Stimulated activated CD4-positive, alpha-beta T cell treated with anti-CD3 and anti-CD28 coated beads, TNF-alpha, amount 100 ng/mL, for 1 hour (primary cell): ENCODE measurements at places on chromosomes 3 and 15.

DNA sequence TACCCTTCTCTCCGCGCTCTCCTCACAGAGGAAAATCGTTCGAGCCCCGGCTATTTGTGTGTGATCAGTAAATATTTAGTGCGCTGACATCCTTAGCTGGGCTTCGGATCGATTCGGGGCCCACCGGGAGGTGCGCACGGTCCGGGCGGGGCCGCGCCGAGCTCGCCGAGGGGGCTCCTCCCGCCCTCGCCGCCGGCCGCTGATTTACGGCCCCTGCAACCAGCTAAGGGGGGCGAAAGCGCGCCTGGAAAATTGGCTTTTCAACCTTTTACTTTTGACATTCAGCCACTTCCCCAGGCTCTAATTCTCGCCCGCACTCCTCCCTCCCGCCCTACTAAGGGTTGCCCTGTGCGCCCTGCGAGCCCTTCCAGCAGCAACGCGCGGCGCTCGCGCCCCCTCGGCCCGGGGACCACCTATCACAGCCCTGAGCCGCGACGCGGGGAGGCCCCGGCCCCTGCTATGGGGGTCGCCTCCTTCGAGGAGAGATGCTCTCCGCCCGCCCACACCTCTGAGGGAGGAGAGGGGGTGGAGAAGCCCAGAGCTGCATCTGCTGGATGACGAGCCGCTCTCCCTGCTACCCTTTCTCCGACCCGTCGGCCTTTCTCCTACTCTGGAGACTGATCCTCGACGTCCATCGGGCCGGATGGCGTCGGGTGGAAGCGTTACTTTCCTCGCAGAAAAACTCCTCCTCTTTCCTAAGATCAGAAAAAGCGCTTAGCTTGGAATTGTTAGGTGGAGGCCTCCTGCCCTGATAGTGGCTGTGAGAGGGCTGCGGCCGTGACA, 7.8 kb upstream of the NR2F2 start:
- no peak for DNase-seq

GRCh38 chr3:49410846-49411534, 786 bp downstream of the RHOA start:
- DNase-seq = no peak

- no peak for DNase-seq
Measured at GRCh38 chr3:64209866-64210621, 15.2 kb downstream of the PRICKLE2 start.

- DNase-seq = no peak
Measured at GRCh38 chr15:80445300-80446041, 41.3 kb downstream of the ARNT2 start.

GRCh38 chr15:64197425-64197824, 34.6 kb upstream of the PPIB start:
- no peak for DNase-seq

- DNase-seq = no peak
Measured at GRCh38 chr3:39809181-39809994, at the start of gene MYRIP. MYRIP (plus strand) TSS chr3:39809609; CDS start chr3:39900817, 91,208 bp downstream.

GRCh38 chr3:142628801-142629200, 32.6 kb downstream of the PLS1 start:
- no peak for DNase-seq

GRCh38 chr3:175207361-175207760, 348.2 kb downstream of the NAALADL2 start:
- no peak for DNase-seq

GRCh38 chr3:170908235-170909116, at the start of gene EIF5A2:
EIF5A2 (minus strand) TSS chr3:170908637; CDS start chr3:170907806, 831 bp downstream.
- peak; percentile 90 for DNase-seq

DNA sequence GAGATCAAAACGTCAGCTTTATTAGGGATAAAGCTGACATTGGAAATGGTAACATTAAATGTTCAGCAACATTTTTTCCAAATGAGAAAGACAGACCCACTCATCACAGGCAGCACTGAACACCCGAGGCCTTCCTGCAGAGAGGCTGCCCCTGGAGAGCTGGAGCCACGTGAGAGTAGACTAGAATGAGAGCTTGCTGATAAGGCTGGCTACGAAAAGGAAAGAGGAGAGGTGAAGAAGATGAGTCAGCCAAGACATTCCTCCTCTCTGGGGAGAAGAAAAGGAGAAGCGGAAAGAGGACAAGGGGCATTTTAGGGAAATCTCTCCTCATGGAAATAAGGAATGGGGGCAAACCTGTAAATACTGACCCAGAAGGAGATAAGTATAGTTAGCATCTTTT, 7.3 kb downstream of the CYP19A1 start:
- DNase-seq = no peak

DNA sequence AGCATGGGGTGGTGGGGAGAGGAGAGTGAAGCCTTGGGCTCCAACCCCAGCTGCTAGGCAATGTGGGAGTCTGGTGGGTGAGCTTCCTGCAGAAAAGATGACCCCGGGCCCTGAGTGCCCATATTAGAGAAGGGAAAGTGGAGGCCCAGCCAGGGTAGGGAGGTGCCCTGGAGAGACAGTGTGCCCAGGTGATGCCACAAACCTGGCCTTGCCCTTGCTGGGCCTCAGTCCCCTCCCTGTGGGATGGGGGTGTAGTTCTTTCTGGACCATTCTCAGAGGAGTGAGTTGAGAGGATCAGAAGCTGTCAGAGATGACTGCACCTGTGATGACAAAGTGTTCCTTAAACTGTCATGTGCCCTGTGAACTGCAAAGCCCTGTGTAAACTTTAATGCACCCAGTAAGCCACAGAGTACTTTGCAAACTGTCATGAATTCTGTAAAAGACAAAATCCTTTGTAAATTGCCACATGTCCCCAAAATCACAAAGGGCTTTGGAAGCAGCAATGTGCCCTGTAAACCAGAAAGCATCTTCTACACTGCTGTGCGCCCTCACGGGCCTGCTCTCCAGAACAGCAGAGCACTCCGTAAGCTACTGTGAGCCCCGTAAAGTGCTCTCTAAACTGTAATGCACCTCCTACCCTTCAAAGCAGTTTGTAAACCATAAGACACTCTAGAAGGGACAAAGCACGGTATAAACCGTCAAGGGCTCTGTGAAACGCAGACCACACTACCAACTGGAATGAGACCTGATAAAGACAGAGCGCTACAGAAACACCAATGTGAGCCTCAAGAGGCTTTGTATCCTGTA, 51.3 kb upstream of the FGD5 start:
- DNase-seq = no peak

DNA sequence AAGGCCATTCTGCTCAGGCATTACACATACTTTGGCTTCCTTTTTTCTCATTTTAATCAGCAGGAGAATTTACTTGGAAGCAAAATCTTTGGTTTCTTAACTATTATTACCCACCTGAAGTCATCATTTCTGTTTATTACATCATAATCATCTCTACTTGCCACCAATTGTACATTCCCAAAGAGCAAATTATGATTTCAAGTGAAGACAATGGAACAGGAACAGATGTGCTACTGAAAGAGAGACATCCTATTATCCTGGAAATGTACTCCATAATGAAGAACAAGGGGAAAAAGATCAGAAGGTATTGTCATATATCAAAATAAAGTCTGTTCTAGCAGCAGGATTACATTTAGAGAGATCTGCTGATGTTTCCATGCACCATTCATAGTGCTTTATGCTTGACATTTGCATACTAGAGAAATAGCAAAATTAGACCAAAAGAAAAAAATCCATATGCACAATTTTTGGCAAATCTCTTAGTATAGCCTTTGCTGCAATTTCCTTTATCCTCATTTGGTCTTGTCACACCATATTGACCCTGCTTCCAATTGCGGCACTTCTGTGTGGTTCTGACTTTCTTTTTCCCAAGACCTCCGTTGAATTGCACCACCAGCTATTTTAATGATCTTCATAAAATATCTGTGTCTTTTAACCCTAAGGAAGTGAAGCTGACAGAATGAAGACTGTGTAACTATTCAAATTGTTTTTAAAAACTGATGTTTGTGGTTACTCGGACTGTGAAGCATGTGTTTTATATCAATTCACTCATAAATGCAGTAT, 683.8 kb downstream of the ZNF385D start:
- DNase-seq = no peak

- DNase-seq = no peak
Measured at GRCh38 chr3:193621127-193621526, 28.1 kb downstream of the OPA1 start.

DNA sequence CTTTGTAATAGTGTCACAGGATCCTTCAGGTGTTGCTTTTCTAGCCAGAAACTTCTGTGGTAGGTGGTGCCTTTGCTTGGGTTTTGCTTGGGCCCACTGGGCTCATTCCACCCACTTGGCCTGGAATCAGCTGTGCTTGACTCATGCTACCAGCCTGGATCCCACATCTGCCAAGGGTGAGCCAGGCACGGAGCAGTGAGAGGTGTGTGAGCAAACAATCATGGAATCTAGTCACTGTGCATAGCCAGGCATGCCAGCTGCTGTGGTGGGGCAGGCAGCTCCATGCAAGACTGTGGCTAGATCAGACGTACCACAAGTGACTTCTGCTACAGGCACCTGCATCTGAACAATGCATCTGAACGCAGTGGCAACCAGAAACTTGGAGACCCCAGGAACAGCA, 275.9 kb downstream of the UBE2E2 start:
- no peak for DNase-seq

- no peak for DNase-seq
Measured at GRCh38 chr15:70272565-70273355, 175.0 kb upstream of the TLE3 start.

GRCh38 chr3:62046326-62046725, 327.0 kb downstream of the FEZF2 start:
- no peak for DNase-seq

- no peak for DNase-seq
Measured at GRCh38 chr3:167151636-167152035, 228.5 kb downstream of the ZBBX start.

DNA sequence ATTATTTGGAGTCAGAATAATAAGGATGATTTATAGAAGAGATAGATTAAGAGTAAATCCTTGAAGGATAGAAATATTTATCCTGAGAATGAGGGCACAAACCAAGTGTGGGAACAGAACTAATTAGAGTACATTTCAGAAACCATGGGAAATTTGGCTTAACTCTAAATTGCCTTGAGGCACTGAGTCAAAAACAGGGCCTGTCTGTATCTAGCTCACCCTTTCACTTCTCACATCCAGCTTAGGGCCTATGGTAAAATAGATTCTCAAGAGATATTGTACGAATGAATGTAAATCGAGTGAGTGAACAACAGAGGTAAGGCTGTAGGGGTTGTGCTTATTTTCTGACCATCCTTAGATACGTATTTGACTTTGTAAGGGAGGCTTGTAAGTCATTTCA, 586.1 kb upstream of the DPPA4 start:
- DNase-seq = no peak

- no peak for DNase-seq
Measured at GRCh38 chr15:95290176-95290974, 1040.1 kb upstream of the NR2F2 start.

- no peak for DNase-seq
Measured at GRCh38 chr3:191139736-191140135, 59.3 kb upstream of the OSTN start.

GRCh38 chr15:65071381-65071811, 3.6 kb upstream of the RASL12 start:
- DNase-seq = no peak

- no peak for DNase-seq
Measured at GRCh38 chr3:45914362-45915058, 28.2 kb downstream of the CCR9 start.

- DNase-seq = no peak
Measured at GRCh38 chr15:95464509-95464908, 866.0 kb upstream of the NR2F2 start.

- DNase-seq = no peak
Measured at GRCh38 chr15:81008312-81008711, 7.6 kb downstream of the TLNRD1 start.

- DNase-seq = no peak
Measured at GRCh38 chr3:124652009-124652408, 78.2 kb upstream of the UMPS start.

DNA sequence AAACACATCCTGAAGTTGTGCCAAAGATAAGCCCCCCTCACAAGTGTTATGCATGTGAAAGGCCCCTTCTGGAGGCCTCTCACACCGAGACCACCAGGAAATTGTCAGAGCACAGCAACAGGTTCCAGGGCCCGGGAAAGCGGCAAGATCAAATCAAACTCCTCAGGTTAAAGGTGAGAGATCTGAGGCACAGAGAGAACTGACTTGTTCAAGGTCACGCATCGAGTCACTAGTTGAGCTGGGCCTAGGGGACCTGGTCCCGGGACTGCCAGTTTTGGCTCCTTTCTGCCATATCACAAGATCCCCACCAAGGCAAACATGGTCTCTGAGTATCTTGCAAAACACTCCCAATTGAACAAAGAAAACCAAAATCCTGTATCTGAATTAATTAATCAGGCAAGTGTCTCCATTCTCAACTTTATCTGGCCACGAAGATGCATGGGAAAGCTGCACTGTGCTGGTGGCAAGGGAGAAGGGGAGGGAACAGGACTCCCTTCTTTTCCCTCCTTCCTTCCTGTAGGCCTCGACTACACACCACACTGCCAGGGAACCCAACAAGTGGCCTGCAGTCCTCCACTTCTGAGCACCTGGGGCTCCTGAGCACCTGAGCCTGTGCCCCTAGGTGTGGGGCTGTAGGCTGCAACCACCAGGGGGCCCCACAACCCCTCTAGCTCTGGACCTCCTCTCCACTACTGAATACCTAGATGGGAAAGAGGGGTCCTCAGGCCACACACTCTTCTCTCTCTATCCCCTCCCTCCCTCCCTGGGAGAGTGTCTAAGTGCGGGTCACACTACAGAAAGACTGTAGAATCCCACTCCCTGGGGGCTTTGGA, 37.3 kb downstream of the ANP32A start:
- DNase-seq = peak; percentile 61

DNA sequence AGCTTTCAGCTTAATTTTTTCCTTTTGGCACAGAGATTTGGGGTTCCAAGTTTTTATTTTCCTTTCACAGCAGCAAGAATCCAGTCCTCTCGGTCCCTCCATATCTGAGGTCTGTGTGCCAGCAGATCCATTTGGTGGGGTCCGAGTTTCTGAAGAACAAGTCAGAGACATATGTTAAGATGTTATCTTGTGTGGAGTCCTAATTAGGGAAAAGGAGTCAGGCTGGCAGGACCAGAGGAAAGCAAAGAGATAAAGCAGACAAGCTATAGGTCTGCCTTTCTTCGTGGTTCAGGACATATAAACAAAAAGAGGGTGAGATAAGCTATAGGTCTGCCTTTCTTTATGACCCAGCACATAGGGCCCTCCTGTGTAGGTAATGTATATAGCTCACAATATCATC, 54.9 kb downstream of the TMED3 start:
- DNase-seq = no peak

- no peak for DNase-seq
Measured at GRCh38 chr15:20351448-20351971, 190.1 kb downstream of the GOLGA6L6 start.

GRCh38 chr3:108378153-108378951, 82.0 kb downstream of the HHLA2 start:
- DNase-seq = no peak
